ENCODE measurements at places on chromosomes 3 and 15.
A peak's percentile ranks its signal among the peaks of the same experiment; 100 is the strongest.

GRCh38 chr3:8625991-8626390, 18.6 kb downstream of the SSUH2 start:
- DNase-seq: no peak

GRCh38 chr15:60673918-60674558, 195.1 kb upstream of the ICE2 start:
- DNase-seq: no peak

DNA sequence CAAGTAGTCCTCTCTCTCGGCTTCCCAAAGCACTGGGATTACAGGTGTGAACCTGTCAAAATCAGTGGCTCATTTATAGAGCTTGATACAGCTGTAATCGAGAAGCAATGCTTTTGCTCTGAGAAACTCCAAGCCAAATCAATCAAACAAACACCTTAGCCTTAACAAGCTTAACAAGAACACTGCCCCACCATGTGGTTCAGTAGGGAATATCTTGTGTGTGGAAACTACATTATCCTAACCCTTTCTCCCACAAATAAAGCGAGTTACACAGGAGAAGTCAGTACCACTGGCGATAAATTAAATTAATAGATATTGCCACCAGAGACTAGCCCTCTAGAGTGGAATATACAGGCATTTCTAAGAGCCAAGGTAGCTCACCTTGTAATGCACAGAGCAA, 13.9 kb downstream of the CDAN1 start:
- DNase-seq: no peak

DNA sequence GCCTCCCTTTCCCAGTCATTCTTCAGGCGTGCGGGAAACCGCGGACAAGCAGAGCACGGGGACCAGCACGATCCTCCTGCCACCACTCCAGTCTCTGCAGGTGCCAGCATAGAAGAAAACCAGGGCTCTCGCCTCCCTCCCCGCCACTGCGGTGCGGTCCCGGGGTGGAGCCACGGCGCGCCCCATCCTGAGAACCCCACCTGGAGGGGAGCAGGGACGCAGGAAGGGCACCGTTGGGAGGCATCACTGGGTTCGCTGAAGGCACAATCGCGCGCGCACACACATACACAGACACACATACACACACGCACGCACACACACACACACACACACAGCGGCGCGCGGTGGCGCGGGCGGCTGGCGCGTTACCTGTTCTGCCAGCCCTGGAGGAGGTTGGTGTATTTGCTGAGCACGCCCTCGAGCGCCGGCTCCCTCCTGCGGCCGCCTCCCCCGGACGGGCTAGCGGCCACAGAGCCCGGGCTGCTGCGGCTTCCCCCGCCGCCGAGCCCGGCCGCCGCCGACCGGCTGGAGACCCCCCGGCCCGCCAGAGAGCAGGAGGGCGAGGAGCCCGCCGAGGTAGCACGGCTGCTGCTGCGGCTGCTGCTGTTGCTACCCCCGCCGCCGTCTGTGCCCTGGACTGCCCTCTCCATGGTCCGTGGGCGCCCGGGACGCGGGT, 394 bp downstream of the OSBPL10 start:
- peak; percentile 14 for DNase-seq

GRCh38 chr3:12142476-12142875, 16.2 kb downstream of the TIMP4 start:
- DNase-seq: no peak

DNA sequence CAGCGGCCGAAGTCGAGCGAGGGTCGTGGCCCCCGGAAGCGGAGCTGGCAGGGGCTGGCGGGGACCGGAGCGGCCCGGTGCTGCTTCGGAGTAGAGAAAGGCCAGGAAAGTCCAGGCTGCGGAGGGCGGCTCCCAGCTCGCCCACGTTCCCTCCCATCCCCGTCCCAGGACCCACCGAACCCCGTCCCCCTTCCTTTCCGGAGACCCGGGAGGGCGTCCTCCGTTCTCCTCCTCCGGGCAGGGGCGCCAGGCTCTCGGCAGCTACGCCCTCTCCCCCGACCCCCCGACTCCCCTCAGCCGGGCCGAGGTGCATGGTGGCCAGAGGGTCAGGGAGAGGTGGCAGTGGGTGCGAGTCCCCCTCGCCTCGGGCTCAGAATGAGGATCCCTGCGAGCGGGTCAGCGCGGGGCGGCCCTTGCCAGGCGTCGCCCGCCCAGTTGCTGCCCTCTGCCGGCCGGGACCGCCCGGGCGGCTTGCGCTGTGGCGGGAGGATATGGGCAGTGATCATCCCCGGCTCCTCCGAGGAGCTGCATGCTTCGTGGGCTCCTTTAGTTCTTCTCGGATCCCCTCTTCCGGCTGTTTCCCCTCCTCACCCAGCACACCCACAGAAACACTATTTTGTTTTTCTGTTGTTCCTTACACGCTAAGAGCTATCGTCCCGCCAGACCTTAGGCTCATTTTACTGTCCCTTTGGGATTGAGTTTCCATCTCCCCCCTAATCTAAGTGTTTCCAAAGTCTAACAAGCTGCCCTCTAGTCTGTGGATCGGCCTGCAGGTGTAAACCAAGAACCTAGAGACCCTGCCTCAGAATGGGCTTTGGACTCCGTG, 744 bp upstream of the ALDH1A2 start:
- no peak for DNase-seq

- no peak for DNase-seq
Observed at GRCh38 chr3:108100906-108101660, 10.3 kb upstream of the CD47 start.

- DNase-seq: no peak
Observed at GRCh38 chr3:7307410-7307809, 446.5 kb downstream of the GRM7 start.

DNA sequence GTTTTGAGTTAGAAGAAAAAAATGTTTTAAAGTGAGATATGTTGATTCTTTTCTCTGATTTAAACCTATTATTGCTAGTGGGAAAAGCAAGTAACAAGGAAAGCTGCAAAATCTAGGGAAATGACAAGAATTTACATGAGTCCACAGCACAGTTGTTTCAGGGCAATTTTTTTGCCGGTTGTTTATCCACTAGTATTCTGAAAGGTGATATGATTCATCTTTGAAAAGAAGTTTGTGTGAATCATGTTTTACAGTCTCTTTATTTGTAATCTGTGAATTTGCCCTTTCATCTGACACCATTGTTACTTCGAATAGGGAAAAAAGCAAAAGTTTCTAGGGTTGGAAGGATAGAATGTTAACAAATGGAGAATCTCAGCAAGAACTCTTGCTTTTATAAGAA, 894.7 kb downstream of the OTOL1 start:
- DNase-seq: no peak

DNA sequence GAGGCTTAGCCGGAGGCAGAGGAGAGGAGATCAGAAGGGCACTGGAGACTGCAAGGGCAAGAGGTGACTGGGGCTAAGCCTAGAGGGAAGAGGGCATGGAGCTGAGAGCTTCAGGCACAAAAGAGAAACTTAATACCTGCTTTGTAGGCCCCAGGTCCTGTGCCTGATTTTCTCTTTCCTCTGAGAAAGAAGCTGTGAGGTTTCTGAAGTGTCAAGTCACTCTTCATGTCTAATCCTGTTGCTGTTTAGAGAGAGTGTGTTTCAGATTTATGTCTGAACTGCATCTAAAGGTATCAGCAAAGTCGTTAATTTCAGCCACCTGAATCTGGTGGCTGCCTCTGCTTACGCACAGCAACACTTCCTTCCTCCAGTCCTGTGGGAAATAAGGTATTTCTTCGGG, 106.9 kb upstream of the RNU6-1 start:
- DNase-seq: no peak

GRCh38 chr3:79019137-79019923, 748.5 kb downstream of the ROBO1 start:
- no peak for DNase-seq

GRCh38 chr3:168859574-168859973, 763.9 kb upstream of the GOLIM4 start:
- no peak for DNase-seq

- no peak for DNase-seq
Observed at GRCh38 chr3:29465836-29466235, 185.0 kb downstream of the RBMS3 start.

GRCh38 chr3:37279236-37279635, 104.9 kb upstream of the LRRFIP2 start:
- DNase-seq: no peak

GRCh38 chr3:127702151-127702578, 29.4 kb downstream of the ABTB1 start:
- DNase-seq: no peak

GRCh38 chr15:48250640-48251076, 44.6 kb downstream of the SLC12A1 start:
- no peak for DNase-seq

DNA sequence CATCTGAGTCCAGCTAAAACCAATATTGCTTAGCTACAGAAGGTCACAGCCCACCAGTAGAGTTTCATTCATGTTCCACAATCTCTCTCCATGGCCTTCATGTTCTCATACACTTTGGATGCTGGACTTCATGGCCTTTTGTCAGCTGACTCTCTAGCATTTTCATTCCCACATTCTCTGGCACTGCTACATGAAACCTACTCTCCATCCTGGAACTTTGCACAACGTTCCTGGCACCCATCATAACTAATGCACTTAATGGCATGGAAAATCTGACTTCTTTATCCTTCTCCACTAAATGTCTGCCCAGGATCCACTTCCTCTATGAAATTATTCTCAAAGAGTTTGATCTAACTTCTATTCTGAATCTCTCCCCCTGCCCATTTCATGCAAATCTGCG, 56.9 kb downstream of the SLC9A9 start:
- DNase-seq: no peak

DNA sequence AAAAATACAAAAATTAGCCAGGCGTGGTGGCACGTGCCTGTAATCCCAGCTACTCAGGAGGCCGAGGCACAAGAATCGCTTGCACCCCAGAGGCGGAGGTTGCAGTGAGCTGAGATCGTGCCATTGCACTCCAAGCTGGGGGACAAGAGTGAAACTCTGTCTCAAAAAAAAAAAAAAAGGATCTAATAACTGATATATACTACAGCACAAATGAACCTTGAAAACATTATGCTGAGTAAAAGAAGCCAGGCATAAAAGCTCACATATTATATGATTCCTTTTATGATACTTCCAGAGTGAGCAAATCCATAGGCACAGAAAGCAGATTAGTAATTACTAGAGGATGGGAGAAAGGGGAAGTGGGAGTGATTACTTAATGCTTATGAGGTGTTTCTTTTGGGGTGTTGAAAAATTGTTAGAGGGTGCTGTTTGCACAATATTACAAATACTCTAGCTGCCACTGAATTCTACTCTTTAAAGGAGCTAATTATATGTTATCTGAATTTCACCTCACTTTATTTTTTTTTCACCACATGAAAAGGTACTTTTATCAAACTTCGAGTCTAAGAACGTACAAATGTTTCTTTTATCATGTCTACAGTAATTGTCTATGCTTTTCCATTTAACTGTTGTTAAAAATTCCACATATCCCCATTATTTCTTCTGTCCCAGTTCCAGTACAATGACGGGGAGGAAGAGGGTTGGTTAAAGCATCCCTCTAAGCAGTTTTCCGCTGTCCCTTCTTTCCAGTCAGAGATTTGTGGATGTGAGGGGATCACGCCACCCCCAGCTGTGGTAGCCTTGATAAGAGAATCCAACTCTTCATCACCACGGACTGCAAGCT, 77.7 kb upstream of the FAM174B start:
- DNase-seq: no peak

DNA sequence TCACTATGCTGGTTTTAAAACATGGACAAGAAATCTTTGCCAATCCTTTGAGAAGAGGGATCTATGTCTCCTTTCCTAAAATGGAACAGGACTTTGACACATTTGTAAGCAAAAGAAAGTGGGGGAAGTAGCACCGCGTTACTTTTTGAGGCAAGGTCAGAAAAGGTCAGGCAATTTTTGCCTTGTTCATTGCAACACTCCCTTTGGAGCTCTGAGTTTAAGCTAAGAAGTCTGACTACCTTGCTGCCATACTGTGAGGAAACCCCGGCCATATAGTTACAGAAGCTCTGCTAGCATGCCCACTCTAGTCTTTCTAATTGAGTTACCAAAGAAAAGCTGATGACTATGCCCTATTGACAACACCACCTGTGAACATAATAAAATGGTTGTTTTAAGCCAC, 1.4 kb downstream of the FAM227B start:
- DNase-seq: no peak

DNA sequence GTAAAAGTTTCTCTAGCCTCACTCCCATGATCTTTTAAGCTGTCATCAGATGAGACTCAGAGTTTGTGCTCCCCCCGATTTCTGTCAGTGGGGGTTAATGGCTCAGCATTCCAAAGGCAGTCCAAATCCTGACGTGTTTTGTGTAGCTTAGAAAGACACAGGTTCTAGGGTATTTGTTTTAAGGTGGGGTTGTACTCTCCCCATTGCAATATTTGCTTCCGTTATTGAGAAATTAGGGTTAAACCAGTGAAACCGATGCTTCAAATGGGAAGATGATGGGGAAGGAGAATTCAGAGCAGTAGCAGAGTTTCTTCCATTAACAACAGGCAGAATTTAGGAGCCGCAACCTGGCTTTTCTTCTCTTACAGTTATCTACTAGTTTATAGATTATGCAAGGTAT, 3.4 kb downstream of the PIGB start:
- no peak for DNase-seq

- no peak for DNase-seq
Observed at GRCh38 chr3:98223907-98224672, 40.0 kb upstream of the OR5H6 start.

DNA sequence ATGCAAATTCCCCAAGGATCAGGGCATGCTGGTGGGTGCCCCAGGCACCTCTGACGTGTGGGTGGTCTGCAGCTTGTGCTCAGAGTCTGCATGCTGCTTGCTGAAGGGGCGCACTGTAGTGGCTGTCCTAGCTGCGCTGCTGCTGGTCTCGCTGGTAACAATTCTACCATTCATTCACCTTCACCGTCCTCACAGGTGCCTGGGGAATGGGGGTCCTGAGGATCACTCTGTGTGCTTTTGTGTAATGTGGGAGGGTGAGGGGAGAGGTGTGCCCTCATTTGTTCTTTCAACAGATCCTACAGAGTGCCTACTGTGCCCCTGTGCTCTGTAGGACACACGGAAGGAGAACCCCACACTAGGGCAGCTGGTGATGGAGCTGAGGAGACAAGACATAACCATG, 2.1 kb upstream of the ITGA11 start:
- no peak for DNase-seq

DNA sequence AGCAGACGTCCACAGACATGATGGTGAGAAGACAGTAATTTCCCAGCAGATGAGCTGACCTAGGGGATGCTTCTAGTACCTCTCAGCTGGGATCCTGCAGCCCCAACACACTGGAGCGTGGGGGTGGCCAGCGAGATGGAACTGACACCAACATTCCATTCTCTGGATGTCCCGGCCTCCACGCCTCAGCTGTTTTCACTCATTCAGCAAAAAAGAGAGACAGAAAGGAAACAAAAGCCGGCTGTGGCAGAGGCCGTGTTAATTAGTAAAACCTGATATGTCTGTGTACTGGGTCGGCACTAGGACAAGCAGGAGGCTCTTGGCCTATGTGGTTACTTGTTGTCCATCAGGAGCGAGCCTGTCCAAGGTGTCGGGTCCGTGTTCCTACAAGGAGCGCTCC, 82.6 kb upstream of the MYZAP start:
- no peak for DNase-seq

All from activated naive CD4-positive, alpha-beta T cell (primary cell).